A172 (cell line): ENCODE measurements at places on chromosomes 2 and 18. TPM values are rescaled to one million over a fixed set of nuclear protein-coding genes. Genes with fewer than 3 reads are reported as not detected.

Gene RSAD2
- total RNA-seq, result 2.8 and 3.5 TPM in 2 replicates

DNA sequence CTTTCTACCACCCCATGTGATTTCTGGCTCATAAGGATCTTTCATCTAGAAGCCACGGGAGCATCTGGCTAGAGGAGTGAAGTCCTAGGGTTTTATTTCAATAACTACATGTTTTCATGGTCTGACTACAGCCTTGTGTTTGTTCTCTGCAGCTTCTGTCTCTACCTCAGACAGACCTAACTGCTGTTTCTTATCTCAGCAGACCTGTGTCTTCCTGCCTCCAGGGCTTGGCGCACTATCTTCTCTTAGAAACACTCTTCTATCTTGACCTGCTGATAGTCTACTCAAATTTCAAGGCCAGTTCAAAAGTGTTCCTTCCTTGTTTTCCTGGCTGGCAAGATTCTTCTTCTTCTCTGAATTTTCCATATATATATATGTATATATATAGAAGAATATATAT lies 11.0 kb upstream of the TRIB2 start:
- no peak for DNase-seq

Gene ERFE
- total RNA-seq, result 25.3 and 31.3 TPM in 2 replicates

DNA sequence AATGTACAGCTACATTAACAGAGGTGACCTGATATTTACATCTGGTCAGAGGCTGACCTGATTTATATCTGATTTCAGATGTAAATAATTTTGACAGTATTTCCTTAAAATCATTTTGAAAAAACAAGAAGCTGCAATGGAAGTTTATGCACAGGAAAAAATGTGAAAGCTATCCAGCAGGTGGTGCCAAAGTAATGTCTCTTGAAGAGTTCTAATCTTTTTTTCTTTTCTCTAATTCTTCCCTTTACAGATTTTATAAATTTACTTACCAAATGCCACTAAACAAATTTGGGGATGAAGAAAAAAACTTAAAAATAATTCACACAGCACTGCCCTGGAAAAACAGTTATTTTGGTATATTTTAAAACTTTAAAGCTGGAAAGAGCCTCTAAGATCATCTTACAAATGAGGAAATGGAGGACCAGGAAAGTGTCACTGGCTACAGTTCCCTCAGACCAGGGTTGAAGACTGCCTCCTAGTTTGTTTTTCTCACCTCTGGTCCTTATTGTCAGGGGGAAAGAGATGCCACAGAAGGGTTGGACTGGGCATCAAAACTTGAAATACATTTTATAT lies 16.4 kb upstream of the FBLN7 start:
- DNase-seq, result peak; percentile 53

Gene FEV
- not detected in 2 replicates for total RNA-seq

GRCh38 chr2:102880731-102881130 lies 118.9 kb downstream of the TMEM182 start:
- DNase-seq, result no peak

Gene AQP12A
- total RNA-seq, result not detected in 2 replicates

- no peak for DNase-seq
Measured at GRCh38 chr2:218063486-218063885, 5.6 kb upstream of the RUFY4 start.
